Stimulated activated CD4-positive, alpha-beta T cell treated with anti-CD3 and anti-CD28 coated beads, TNF-alpha, amount 100 ng/mL, for 24 hours (primary cell): ENCODE measurements at places on chromosomes 12 and 14.

- peak; percentile 86 for DNase-seq
These were observed 5.1 kb downstream of the GPR84 start for GRCh38 chr12:54358945-54359761.

- no peak for DNase-seq
These were observed 414.3 kb downstream of the BCAT1 start for GRCh38 chr12:24534622-24535021.

DNA sequence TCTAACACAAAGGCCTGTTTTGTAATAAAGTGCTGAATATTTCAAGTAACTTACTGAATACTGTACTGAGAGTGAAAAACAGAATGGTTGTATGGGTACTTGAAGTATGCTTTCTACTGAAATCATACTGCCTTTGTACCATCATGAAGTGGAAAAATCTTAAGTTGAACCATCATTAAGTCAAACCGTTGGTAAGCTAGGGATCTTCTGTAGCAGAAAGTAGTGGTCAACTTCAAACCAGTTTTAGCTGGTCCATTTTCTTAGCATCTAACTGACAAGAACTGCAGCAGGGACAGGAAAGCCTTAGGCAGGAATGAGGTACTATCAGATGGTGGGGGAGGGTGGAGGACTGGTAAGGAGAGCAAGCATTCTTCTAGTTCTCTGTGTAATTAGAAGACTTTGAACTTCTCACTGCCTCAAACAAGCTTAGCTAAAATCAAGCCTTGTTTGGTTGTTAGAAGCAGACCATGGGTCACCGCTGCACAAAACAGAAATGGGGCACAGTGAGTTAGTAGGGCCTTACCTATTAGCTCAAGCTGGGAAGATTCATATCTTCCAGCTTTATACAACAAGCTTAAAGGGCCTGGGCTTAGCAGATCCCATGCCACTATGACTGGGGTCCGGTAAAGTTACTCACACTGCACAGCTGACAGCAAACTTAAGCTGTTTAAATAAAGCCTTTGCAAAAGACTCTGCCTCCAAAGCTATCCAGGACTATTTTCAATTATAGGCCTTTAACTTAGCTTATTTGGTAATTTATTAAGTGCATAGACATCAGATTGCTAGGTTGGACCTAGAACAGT lies 73.8 kb downstream of the ACADS start:
- DNase-seq = no peak

GRCh38 chr14:102825307-102826095 lies 48.3 kb downstream of the TRAF3 start:
- no peak for DNase-seq

GRCh38 chr12:126570566-126570965 lies 1505.3 kb downstream of the AACS start:
- no peak for DNase-seq

GRCh38 chr12:116513944-116514343 lies 45.2 kb upstream of the MAP1LC3B2 start:
- no peak for DNase-seq

- no peak for DNase-seq
These were observed 44.8 kb downstream of the FBXW8 start for GRCh38 chr12:116955382-116956021.
